T-cell (primary cell): ENCODE measurements at places on chromosomes 3 and 15.

DNA sequence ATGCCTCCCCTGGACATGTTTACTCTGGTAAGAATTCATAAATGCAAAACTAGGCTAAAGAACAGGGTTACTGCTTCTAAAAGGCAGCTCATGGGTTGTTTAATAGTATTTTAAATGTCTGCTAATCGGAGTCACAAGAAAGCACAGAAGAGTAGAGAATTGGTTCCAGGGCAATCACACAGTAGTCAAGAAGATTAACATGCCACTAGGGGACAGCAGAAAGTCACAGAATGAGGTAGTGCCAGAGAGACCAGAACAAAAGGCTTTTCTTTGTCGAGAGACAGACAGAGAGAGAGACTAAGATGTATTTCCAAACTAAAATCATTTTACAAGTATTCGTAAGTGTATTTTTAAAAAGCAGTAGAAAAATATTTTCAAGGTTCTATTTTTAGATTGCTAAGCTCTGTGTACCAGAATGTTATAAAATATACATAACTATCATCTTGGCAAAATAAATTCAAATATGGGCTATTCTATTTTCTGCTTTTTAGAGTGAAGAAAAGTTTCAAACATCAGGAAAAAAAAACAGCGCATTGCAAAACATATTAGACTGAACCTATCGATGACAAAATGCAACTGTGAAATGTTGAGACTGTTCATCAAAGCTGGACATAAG lies 78.3 kb upstream of the CDIN1 start:
- DNase-seq = no peak

GRCh38 chr3:197260491-197261163 lies 37.8 kb downstream of the DLG1 start:
- DNase-seq = no peak

- DNase-seq = peak; percentile 25
Observed at GRCh38 chr15:22262613-22263020, 182.3 kb downstream of the OR4M2 start.

DNA sequence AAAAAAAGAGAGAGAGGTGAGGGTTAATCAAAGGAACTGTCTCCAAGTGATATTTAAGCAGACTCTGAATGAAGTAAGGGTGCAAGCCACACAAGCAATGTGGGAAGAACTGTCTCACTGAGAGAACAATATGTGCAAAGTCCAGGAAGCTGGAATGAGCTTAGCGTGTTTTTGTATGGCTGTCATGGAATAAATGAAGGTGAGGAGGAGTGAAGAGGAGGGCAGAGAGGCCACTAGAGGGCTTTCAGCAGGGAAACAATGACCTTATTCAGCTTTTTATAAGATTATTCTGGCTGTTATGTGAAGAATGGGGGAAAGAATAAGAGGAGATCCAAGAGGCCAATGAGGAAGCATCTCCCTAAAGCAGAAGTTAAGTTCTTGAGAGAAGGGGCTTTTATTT lies 86.9 kb upstream of the COL8A1 start:
- no peak for DNase-seq

- DNase-seq = no peak
Observed at GRCh38 chr15:45391746-45392583, 13.6 kb upstream of the GATM start.

- no peak for DNase-seq
Observed at GRCh38 chr3:161890147-161890625, 393.6 kb downstream of the OTOL1 start.

GRCh38 chr3:52773361-52774065 lies 2.8 kb upstream of the NEK4 start:
- DNase-seq = no peak

- no peak for DNase-seq
Observed at GRCh38 chr3:36543276-36543997, 163.1 kb downstream of the STAC start.

- no peak for DNase-seq
Observed at GRCh38 chr3:140051019-140051957, 116.3 kb downstream of the CLSTN2 start.

DNA sequence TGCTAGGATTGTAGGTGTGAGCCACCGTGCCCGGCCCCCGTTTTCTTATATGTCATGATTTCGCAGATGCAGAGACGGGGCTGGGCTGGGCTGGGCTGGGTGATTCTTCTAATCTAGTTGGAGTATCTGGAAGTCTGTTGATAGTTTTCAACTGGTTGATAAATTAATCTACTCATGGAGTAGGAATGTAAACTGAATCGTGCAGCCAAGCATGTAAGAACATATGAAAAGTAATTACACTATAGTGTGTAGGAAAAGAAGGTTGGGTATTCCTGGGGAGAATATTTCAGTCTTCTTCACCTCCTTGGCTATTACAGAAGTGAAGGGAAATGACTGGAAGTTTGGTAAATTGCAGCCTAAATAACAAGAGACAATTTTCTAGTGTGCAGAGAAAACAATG lies 82.6 kb upstream of the MAGI1 start:
- no peak for DNase-seq

GRCh38 chr3:118801899-118802298 lies 232.7 kb downstream of the IGSF11 start:
- DNase-seq = no peak

DNA sequence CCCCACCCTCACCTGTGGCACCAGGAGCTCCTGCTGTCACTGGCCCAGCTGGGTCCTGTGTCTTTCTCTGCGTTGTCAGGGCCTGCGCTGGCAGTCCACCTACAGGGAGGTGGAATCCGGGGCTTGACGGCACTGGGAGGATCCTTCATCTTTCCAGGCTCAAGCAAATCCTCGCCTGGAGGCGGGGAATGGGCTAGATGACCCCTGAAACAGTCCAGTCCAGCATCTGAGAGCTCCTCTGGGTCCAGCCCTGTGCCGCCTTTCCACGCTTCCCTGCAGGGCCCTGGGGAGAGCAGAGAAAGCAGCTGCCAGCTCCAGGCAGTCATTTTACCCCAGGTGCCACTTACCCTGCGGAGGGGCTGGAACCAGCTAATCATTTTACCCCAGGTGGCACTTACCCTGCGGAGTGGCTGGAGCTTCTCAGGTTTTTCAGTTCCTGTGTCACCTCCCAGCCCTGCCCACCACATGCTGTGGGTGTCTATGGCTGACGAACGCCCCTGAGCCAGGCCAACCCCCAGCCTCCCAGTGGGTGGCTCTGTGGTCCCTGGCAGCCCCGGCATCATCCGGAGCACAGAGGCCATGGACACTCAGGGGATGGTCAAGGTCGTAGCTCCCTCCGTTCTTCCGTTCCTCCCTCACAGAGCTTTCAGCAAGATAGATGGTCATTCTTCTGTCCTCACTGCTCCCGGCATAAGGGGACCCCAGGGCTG lies 17.9 kb upstream of the ADIPOQ start:
- no peak for DNase-seq

DNA sequence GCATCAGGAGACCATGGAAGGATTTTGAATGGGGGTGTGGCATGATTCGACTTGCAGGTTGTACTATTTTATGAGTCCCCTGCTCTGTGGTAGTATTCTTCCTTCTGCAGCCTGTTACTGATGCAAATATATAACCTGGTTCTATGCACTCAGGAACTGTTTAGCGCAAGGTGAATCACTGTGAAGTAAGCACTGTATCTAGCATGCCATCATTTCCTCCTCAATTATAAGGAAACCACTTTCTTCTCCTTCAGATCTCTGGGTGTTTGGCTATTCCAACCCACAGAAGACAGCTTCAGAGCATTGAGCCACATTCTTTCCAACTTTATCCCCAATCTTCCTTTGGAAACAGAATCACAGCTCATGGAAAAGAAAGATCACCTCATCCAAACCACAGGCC lies 176.7 kb downstream of the DIPK2A start:
- no peak for DNase-seq

- DNase-seq = peak; percentile 40
Observed at GRCh38 chr3:197428117-197428801, 127.5 kb downstream of the BDH1 start.

- no peak for DNase-seq
Observed at GRCh38 chr3:171966533-171967136, 72.7 kb upstream of the FNDC3B start.

DNA sequence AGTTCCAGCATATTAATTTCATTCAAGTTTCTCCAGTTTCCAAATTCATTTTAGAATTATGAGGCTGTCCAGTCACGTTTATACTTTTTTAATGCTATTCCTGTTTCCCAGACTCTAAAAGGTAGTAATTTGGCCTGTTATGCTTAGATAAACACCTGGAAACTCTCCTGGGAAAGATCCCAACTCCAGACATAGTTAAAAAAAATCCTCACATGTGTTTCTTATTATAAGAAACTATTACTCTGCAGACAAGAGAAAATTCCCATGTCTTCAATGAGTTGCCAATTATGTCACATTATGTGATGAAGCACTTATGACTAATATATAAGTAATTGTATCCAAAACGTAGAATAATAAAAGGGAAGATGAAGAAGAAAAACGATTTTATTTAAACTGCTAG lies 137.1 kb upstream of the TMC3 start:
- DNase-seq = no peak

- DNase-seq = no peak
Observed at GRCh38 chr15:97461226-97461625, 499.3 kb upstream of the ARRDC4 start.

GRCh38 chr3:3305841-3306240 lies 126.3 kb upstream of the CRBN start:
- DNase-seq = no peak

DNA sequence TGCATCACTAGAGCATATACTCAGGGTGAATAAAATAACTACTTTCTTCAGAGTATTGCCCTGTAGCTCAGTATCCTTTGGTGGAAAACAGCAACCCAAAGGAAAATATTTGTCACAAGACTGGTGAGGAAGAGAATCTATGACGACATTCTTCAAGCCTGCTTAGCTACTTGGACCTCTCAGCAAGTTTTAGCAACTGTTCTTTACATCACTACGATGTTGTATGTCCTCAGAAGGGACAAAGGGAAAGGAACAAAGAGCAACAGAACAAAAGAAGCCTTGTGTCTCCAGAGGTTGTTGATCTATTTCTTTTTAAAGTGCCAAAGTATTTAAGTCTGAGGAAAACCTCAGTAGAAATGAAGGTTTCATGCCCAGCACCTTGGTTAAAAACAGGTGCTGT lies 746.7 kb downstream of the NAALADL2 start:
- DNase-seq = no peak

- DNase-seq = no peak
Observed at GRCh38 chr3:44511238-44511566, 33.7 kb upstream of the ZNF445 start.

DNA sequence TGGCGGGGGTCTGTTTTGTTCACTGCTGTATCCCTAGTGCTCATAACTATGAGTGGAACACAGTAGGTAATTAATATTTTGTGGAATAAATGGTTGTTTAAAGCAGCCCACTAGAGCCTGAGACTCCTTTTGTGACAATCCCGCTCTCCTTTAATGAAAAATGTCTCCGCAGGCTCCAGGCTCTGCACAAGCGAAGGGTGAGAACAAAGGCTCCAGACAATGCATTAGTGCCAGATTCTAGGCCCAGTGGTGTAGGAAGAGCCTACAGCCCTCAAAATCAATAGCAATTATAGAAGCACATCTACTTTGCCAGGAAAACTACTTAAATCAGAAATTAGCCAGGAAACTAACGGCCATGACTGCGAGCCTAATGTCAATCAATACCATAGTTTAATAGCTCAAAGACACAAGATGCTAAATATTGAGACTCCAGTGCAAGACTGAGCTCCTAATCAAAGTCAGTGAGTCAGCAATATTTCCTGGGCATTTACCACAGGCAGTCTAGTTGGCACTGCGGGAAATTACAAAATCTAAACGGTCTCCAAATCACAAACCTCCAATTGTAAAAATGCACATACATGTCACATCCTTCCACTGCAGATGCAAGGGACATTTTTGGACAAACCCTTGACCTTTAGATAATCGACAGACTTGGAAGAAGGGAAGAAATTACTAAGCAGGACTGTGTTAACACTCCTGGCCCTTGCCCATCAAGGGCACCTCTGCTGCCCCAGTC lies 2.3 kb downstream of the ANXA2 start:
- no peak for DNase-seq

- DNase-seq = no peak
Observed at GRCh38 chr3:49759226-49759625, 27.1 kb downstream of the IP6K1 start.

GRCh38 chr3:31600431-31600830 lies 67.7 kb downstream of the STT3B start:
- no peak for DNase-seq

DNA sequence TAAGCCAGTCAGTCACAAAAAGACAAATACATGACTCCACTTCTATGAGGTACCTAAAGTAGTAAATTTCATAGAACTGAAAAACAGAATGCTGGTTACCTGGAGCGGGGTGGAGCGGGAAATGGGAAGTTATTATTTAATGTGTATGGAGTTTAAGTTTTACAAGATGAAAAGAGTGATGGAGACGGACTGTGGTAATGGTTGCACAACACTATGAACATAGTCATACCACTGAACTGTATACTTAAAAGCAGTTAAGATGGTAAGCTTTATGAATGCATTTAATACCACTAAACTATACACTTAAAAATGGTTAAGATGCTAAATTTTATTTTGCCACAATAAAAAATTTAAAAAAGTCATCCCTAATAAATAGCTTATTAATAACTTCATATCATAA lies 23.2 kb downstream of the SFMBT1 start:
- DNase-seq = no peak

GRCh38 chr3:84567796-84568195 lies 391.0 kb upstream of the CADM2 start:
- no peak for DNase-seq

GRCh38 chr3:12182687-12183441 lies 24.2 kb upstream of the TIMP4 start:
- no peak for DNase-seq

DNA sequence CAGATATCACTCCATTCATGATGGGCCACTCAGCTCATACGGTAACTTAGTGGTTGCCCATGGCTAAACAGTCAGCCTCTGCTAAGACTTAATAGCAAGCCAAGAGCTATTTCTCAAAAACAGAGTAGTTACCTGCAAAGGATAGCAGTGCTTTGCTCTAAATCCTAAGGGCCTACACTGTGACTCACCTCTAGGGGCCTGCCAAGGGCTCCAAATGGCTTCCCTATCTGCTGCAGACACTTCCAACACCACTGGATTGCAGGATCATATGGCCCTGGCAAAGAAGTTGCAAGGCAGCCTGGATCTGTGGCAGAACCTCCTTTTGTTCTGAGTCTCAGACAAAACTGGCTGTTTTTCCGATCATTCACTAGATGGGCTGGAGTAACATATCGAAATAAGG lies 17.8 kb downstream of the CGGBP1 start:
- no peak for DNase-seq

DNA sequence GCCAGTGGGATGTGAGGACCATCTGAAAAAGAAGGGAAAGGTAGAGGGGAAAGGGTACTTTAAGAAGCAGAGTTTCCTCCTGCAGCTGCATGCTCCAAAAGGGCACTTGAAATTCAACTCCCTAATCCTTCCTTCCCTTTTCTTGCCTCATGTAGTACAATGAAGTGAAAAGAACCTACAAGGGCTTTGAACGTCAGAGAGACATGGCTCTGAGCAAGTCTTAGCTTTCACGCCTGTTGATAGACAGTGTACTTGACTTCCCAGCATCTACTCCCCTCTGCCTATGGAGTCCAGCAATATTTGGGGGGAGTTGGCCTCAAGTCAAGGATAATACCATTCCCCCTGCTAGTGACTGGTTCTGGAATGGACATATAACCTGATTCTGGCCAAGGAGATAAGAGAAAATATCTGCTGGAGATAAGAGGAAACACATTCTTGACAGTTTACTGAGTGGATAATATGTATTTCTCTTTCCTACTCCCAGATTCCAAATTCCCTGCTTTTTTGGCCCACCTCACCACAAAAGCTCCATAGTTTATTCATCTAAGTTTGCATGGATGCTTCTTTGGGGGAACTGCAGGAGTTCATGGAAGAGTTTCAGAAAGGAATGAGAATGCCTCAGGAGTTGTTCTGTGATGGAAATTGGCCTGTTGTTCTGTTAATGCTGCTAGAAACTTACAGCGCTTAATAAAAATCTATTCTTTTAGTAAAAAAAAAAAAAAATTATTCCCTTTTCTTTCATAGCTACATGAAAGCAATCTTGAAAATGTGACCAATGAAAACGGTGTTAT lies 193.0 kb upstream of the TPM1 start:
- no peak for DNase-seq
